NCI-H460 (cell line): ENCODE measurements at places on chromosomes 11 and 22. TPM values are rescaled to one million over a fixed set of nuclear protein-coding genes. Genes with fewer than 3 reads are reported as not detected.

Gene DERL3
- total RNA-seq, result 0.59 and 1.6 TPM in 2 replicates

Gene OR4D5
- total RNA-seq, result not detected in 2 replicates

DNA sequence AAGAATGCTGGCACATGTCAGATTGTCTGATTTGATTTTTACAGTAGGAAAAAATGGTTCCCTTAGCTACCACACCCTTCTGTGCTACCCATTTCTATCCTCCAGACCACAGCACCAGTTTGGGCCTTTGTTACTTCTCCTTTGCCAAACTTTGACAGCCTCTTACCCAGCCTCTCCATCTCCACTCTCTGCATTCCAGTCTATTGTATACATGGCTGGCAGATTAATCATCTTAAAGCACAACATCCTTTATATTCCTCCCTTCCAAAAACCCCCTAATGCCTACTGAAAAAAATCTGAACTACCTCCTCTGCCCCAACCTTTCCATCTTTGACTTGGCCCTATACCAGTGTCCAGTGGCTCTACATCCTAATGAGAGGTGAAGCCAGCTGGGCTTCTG lies 10.8 kb upstream of the PANX1 start:
- no peak for DNase-seq

DNA sequence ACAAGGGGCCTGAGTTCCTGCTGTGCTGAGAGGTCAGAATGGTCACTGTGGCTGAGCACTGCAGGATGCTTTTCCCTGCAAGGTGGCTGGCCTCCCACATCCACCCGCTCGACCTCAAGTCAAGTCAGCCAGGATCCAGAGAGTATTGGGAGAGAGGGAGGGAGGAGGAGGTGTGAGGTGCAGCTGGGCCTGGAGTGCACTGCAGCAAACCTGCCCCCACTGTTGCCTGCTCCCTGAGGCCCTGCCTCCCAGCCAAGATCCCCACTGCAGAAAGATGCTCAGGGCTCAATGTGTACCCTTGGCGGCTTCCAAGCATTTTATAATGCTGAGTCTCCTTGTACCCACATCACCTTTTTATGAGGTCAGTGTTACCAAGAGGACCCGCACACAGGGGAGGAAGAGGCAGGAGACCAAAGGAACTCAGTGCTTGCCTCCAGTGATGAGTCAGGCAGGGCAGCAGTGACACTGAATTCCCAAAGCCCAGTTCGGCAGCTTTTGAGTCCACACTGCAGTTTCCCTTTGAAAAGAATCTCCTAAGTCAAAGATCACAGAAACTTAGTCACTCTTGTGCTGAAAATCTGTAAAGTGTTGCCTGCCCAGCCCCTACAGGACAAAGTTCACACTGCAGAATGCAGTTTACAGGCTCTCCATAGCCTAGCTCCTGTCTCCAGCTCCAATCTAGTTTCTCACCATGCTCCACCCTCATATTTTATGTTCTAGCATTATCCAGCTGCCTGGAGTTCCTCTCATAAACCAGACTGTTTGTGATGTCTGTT lies 3.1 kb downstream of the ENDOD1 start:
- no peak for DNase-seq

- DNase-seq, result peak; percentile 52
These were observed 191.0 kb downstream of the NAV2 start for GRCh38 chr11:19903620-19904069.

- no peak for DNase-seq
These were observed 26.1 kb upstream of the CHRM4 start for GRCh38 chr11:46417711-46418110.

- no peak for DNase-seq
These were observed 78.3 kb upstream of the SCUBE2 start for GRCh38 chr11:9169595-9170295.

GRCh38 chr11:32829680-32830412 lies at the start of gene PRRG4:
TSS of gene PRRG4 (plus strand) at chr11:32829927. CDS start at chr11:32830530, 603 bp downstream.
- DNase-seq, result no peak

GRCh38 chr11:118620529-118621070 lies 13.2 kb downstream of the PHLDB1 start:
- DNase-seq, result peak; percentile 40
